Activated CD4-positive, alpha-beta memory T cell treated with anti-CD3 and anti-CD28 coated beads for 36 hours (primary cell): ENCODE measurements at places on chromosomes 7 and 10. TPM values are rescaled to one million over a fixed set of nuclear protein-coding genes. Genes with fewer than 3 reads are reported as not detected.

Gene CPA2
- total RNA-seq, result 0.44 TPM

Gene SYT15
- 0.51 TPM for total RNA-seq

Gene ARID5B
- total RNA-seq, result 79.4 TPM

Gene TSC22D4
- total RNA-seq, result 87.8 TPM

Gene SPDYE2B
- not detected for total RNA-seq

Gene SYCE1
- total RNA-seq, result not detected
